GM23338 (cell line): ENCODE measurements at places on chromosomes 6 and 20. TPM values are rescaled to one million over a fixed set of nuclear protein-coding genes. Genes with fewer than 3 reads are reported as not detected.

DNA sequence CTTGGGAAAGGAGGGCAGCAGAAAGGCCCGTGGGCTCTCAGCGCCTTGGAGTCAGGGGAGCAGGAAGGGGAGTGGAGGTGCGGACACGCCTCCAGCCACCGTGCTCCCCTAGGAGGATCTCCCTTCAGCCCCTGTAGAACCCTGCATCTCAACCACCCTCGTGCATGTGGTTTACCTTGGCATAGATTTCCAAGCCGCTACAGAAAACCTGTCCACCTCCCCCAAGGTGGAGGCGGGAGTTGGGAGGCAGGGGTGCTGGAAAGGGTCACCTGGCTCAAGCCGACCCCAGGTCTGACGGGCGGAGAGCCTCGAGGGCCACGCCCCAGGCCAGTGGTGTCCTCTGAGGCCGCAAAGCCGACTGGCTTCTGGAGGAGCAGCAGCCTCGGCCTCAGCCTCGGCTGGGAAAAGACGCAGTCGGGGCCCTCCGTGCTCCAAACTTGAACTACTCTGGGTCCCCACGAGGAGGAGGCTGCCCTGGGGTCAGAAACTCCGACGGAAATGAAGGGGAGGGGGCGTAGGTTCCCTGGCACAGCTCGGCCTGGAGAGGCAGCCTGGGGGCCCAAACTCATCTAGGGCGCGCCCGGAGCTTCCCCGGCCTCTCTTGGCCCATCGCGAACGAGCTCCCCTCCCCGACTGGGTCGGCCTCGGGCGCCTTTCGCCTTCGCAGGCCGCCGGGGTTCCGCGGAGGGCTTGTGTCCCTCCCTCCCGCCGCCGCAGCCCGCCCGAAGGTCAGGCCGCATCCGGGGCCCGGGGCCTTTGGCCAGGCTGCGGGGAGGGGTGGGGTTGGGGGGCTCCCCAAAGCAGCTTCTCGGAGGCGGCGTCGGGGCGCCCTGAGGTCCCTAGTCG, 6.3 kb upstream of the FOXF2 start:
- H3K4me1 ChIP-seq, result peaks cover 48% of the 10 kb centered on the region
- no peaks in the 10 kb centered on the region for H3K36me3 ChIP-seq
- DNase-seq, result peak; percentile 80

GRCh38 chr20:62388839-62389600, 2.1 kb downstream of the RPS21 start:
- H3K4me3 ChIP-seq, result peak overlapping the region; percentile 100; the same call in 1 of the 2 replicates
- H3K27ac ChIP-seq, result peak overlapping the region; percentile 72
- DNase-seq, result no peak
- peaks cover 11% of the 10 kb centered on the region for H3K4me1 ChIP-seq
- peaks cover 11% of the 10 kb centered on the region for H3K36me3 ChIP-seq

- peaks cover 4% of the 10 kb centered on the region; the same call in 1 of the 2 replicates for H3K36me3 ChIP-seq
- no peak for DNase-seq
- no peaks in the 10 kb centered on the region for H3K4me1 ChIP-seq
- H3K4me3 ChIP-seq, result no peak overlapping the region
- H3K27me3 ChIP-seq, result no peaks in the 10 kb centered on the region
- H3K27ac ChIP-seq, result no peak overlapping the region
These were observed 207.7 kb upstream of the MAN1A1 start for GRCh38 chr6:119557239-119557638.

GRCh38 chr6:138253731-138254130, 35.4 kb upstream of the PBOV1 start:
- H3K4me3 ChIP-seq, result no peak overlapping the region
- DNase-seq, result no peak
- H3K27ac ChIP-seq, result no peak overlapping the region
- H3K27me3 ChIP-seq, result no peaks in the 10 kb centered on the region
- H3K36me3 ChIP-seq, result peaks cover 3% of the 10 kb centered on the region; the same call in 1 of the 2 replicates

DNA sequence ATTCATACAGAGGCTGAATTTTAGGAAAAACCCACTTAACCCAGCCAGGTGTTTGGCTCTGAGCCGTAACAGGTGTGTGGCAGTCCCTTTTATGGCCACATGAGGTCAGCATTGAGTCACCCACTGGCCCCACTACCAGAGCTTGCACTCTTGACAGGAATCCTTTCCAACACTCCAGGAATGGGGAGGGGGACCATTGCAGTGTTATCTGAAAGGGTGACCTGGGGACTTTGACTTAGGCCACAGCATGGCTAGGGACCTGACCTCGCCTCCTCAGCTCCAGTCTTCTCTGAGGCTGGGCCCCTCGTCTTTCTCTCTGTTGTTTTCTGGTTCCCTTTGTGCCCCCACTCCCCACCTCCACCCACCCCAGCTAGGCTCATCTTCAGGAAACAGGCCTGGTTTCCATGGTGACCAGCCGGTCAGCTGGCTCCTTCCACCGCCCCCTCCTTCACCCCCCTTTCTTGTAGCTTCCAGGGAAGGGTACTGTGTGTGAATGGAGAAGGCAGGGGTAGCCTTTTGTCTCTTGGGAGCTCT, 2.1 kb upstream of the TMEM151B start:
- peak; percentile 95 for DNase-seq
- H3K27me3 ChIP-seq, result peaks cover 19% of the 10 kb centered on the region
- H3K4me3 ChIP-seq, result peak overlapping the region; percentile 39
- no peak overlapping the region for H3K27ac ChIP-seq
- H3K36me3 ChIP-seq, result no peaks in the 10 kb centered on the region
- peaks cover 27% of the 10 kb centered on the region for H3K4me1 ChIP-seq

- H3K4me3 ChIP-seq, result no peak overlapping the region
- no peak for DNase-seq
- no peak overlapping the region for H3K27ac ChIP-seq
- H3K4me1 ChIP-seq, result peaks cover 16% of the 10 kb centered on the region
These were observed 38.7 kb downstream of the CDKAL1 start for GRCh38 chr6:20572940-20573339.

GRCh38 chr6:122872311-122872710, 83.3 kb downstream of the SMPDL3A start:
- H3K27ac ChIP-seq, result no peak overlapping the region
- DNase-seq, result no peak
- peaks cover 5% of the 10 kb centered on the region for H3K4me1 ChIP-seq
- H3K27me3 ChIP-seq, result no peaks in the 10 kb centered on the region
- H3K36me3 ChIP-seq, result no peaks in the 10 kb centered on the region

DNA sequence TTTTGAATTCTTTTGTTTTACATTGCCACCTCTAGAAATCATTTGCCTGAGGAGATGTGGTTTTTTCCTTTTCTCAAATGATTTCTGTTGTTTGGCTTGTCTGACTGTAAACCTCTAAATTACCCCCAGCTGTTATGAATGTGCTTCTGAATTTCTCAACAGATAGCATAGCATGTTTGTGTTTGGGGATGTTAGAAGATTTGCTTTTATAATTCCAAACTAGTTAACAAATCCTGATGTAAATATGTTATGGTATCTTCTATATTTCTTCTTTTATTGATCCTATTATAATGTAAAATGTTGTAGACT, 31.6 kb upstream of the EZR start:
- peaks cover 37% of the 10 kb centered on the region for H3K4me1 ChIP-seq
- no peak for DNase-seq
- no peaks in the 10 kb centered on the region for H3K36me3 ChIP-seq
- no peak overlapping the region for H3K27ac ChIP-seq

GRCh38 chr20:41391587-41392001, 25.0 kb upstream of the EMILIN3 start:
- H3K27me3 ChIP-seq, result no peaks in the 10 kb centered on the region
- peaks cover 14% of the 10 kb centered on the region for H3K4me1 ChIP-seq
- H3K27ac ChIP-seq, result no peak overlapping the region
- H3K4me3 ChIP-seq, result no peak overlapping the region

- H3K36me3 ChIP-seq, result no peaks in the 10 kb centered on the region
- no peak overlapping the region for H3K27ac ChIP-seq
- H3K27me3 ChIP-seq, result no peaks in the 10 kb centered on the region
- DNase-seq, result no peak
- H3K4me3 ChIP-seq, result no peak overlapping the region
- H3K4me1 ChIP-seq, result peaks cover 23% of the 10 kb centered on the region
These were observed 216.9 kb downstream of the GMDS start for GRCh38 chr6:2028457-2029038.

GRCh38 chr6:14110001-14110818, 7.4 kb upstream of the CD83 start:
- no peak for DNase-seq
- no peaks in the 10 kb centered on the region for H3K4me1 ChIP-seq
- no peaks in the 10 kb centered on the region for H3K27me3 ChIP-seq
- no peak overlapping the region for H3K27ac ChIP-seq

DNA sequence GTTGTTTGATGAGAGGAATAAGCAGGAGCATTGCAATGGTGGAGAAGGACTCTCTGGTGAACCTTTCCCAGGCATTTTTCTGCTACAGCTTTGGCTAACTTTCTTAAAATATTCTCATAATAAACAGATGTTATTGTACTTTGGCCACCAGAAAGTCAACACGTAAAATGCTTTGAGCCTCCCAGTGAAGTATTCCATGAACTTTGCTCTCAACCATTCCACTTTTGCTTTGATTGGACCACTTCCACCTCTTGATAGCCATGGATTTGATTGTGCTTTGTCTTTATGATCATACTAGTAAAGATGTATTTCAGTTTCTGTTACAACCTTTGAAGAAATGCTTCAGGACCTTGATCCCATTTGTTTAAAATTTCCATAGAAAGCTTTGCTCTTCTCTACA, 241.1 kb downstream of the TENT5A start:
- H3K27me3 ChIP-seq, result no peaks in the 10 kb centered on the region
- H3K4me3 ChIP-seq, result no peak overlapping the region
- H3K27ac ChIP-seq, result no peak overlapping the region
- H3K36me3 ChIP-seq, result no peaks in the 10 kb centered on the region
- H3K4me1 ChIP-seq, result no peaks in the 10 kb centered on the region
- no peak for DNase-seq

DNA sequence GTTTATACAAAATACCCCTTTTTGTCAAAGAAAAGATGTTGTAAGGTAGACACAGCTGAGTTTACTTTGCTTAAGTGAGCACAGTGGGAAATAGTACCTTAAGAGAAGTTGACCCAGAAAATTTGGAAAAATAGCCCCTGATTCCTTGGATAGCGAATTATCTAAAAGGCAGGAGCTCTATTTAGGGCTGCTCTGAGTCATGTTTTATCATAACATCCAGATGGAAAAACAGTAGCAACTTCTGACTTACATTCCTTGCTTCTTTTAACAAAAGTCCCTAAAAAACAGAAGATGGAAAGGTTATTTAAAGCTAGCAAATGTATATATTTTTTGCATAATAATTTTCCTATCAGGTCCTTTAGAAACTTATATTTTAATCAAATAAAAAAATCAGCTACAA, 59.0 kb downstream of the THEMIS start:
- no peaks in the 10 kb centered on the region for H3K27me3 ChIP-seq
- no peak for DNase-seq
- H3K27ac ChIP-seq, result no peak overlapping the region
- no peak overlapping the region for H3K4me3 ChIP-seq
- no peaks in the 10 kb centered on the region for H3K36me3 ChIP-seq

GRCh38 chr20:8853805-8854338, 215.0 kb upstream of the PLCB4 start:
- H3K4me1 ChIP-seq, result peaks cover 6% of the 10 kb centered on the region
- H3K27ac ChIP-seq, result peak overlapping the region; percentile 27; the same call in 1 of the 2 replicates
- DNase-seq, result peak; percentile 87
- no peaks in the 10 kb centered on the region for H3K36me3 ChIP-seq
- no peaks in the 10 kb centered on the region for H3K27me3 ChIP-seq
- H3K4me3 ChIP-seq, result no peak overlapping the region

CRIP3 gene
- total RNA-seq, result 18.8 and 22.0 TPM in 2 replicates

TSBP1 gene
- total RNA-seq, result not detected in 2 replicates
